CD4-positive, alpha-beta T cell treated with Interleukin-12 subunit alpha and Interleukin-12 subunit beta, for 1 hour (primary cell): ENCODE measurements at places on chromosomes 3 and 15.

DNA sequence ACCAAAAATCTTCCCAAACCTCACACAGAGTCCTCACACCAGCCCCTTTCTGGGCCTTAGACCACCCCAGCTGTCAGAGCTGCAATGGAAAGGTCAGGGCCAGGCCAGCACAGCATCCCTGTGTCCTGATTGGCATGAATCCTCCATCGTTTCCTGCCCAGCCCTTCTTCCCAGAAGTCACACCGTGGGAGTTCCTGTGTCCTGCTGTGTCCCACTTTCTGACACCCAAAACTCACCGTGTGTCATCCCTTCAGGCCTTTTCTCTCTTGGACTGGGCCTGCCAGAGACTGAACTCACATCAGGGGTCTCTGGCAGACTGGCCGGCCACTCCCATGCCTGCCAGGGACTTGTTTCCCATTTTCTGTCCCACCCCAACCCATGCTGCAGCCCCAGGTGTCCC, 32.5 kb upstream of the CHRNB4 start:
- no peak for DNase-seq

DNA sequence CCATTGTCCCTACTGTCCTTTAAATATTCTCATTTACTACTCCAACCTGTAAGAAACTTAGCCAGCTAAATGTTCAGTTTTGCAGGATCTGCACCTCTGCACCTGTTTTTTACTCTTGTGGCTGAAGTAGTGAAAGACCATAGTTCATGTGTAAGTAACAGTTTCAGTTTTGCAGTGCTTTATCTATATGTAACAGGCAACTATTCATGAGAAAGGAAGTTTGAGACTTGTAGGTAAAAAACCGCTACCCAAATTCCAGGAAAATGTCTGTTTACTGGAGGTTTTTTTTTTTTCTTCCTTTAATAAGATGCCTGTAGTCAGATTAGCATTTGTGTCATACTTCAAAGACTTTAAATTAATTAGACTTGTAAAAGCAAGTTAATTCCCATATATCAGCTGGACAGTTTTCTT, 25.4 kb upstream of the MBNL1 start:
- DNase-seq, result peak; percentile 63

GRCh38 chr3:100427699-100428098, 26.4 kb downstream of the LNP1 start:
- no peak for DNase-seq

GRCh38 chr3:100630664-100631063, 21.3 kb downstream of the ADGRG7 start:
- DNase-seq, result no peak

- no peak for DNase-seq
These were observed 5.3 kb upstream of the NRROS start for GRCh38 chr3:196634224-196634623.

GRCh38 chr15:62972814-62973213, 69.7 kb upstream of the TPM1 start:
- no peak for DNase-seq

GRCh38 chr15:91593067-91593466, 260.4 kb upstream of the SLCO3A1 start:
- DNase-seq, result no peak

DNA sequence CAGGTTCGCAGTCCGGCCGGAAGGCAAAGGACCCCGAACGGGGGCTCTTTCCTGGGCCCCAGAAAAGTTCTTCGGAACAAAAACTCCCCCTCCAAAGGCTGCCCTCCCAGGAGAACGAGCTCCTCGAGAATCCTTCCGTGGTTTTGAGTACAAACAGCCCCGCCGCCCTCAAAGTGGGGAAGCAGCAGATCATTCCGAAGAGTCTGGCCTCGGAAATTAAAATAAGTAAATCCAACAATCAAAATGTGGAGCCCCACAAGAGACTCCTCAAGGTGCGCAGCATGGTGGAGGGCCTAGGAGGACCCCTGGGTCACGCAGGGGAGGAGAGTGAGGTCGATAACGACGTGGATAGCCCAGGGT, 1.3 kb downstream of the ARHGEF26 start:
- no peak for DNase-seq

GRCh38 chr15:88454236-88454635, 13.0 kb downstream of the MRPL46 start:
- no peak for DNase-seq

GRCh38 chr3:15778332-15778858, 19.4 kb downstream of the ANKRD28 start:
- no peak for DNase-seq

GRCh38 chr15:38905632-38906031, 341.0 kb upstream of the RASGRP1 start:
- no peak for DNase-seq

GRCh38 chr15:44130778-44131177, 64.3 kb downstream of the FRMD5 start:
- no peak for DNase-seq

GRCh38 chr3:162295323-162295983, 798.8 kb downstream of the OTOL1 start:
- DNase-seq, result no peak

DNA sequence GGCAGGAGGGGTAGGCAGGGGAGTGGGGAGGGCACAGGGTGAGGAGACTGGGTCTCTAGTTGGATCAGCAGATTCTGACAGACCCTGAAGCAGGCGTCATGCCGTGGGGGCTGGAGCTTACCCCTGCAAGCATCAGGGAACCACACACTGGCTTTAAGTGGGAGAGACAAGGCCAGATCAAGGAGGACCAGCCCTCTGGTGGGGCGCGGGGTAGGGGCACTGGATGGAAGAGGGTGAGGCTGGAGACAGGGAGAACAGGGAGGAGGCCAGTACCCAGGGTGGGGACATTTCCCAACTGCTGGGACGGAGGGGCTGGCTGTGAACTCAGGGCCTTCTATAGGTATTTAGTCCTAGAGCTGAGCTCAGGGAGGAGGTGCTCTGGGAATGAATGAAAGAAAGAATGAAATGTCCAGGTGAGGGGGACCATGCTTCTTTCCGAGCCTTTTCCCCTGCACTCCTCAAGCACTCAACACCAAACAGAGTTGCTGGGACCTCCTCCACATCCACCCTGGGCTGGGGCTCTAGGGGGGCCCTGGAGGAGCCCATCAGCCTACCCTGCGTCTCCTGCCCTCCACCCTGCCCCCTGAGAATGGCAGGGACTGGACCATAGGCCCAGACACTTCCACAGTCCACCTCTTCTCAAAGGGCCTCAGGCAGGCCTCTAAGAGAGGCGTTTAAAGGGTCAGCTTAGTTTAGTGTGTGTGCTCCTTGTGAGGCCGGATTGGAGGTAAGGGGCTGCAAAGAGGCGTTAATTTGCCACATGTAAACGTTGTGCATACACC, 49.0 kb upstream of the FGD5 start:
- no peak for DNase-seq
